ENCODE measurements at places on chromosomes 7 and 10.

GRCh38 chr7:28747404-28747803 lies 210.7 kb downstream of the TRIL start:
- DNase-seq, result no peak

DNA sequence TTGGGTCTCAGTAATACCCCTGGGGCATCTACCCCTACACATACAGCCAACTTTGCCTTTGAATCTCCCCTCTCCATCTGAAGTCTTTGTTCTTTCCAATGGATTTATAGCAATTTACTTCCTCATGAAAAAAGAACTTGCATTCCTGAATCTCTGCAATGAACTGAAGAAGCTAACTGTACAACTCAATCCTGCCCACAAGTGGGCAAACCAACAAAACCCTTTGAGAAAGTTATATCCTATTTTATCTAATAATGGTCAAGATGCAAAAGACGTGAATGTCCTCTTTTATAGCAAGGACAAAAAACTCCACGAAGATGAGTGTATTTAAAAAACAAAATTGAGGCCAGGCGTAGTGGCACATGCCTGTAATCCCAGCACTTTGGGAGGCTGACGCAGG lies 991.3 kb downstream of the LRMDA start:
- DNase-seq, result no peak

- no peak for DNase-seq
Measured at GRCh38 chr7:138852469-138852868, 54.5 kb upstream of the ATP6V0A4 start.

DNA sequence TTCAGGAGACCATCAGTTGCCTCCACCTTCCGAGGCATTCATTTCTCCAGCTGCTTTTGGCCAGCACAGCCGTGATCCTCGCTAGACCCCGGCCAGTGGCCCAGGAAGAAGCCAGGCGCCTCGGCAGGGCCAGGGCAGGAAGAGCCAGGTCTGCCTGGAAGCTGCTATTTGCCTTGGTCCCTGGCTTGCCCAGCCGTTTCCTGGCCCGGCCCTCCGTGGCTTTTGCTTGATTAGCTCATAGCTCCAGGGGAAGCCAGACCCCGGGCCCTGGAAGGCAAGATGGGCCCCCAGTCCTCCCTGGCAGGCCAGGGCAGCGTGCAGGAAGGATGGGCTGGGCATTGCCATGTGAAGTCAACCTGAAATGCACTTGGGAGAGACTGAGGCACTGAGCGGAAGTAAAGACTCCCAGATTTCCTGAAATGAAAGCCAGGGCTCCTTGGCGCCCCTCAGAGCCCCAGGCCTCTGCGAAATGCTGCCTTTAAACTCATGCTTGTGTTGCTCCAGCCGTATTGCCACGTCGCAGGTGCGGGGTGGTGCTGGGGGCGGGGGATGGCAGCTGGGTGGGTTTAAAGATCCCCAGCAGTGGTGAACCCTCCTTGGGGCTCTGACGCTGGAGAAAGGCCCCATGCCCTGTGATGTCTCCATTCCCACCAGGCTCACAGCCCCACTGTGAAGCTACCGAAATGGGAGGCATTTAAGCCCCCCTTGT lies 160.6 kb downstream of the GRK5 start:
- no peak for DNase-seq

GRCh38 chr10:83937826-83938225 lies 201.5 kb upstream of the GHITM start:
- DNase-seq, result no peak

DNA sequence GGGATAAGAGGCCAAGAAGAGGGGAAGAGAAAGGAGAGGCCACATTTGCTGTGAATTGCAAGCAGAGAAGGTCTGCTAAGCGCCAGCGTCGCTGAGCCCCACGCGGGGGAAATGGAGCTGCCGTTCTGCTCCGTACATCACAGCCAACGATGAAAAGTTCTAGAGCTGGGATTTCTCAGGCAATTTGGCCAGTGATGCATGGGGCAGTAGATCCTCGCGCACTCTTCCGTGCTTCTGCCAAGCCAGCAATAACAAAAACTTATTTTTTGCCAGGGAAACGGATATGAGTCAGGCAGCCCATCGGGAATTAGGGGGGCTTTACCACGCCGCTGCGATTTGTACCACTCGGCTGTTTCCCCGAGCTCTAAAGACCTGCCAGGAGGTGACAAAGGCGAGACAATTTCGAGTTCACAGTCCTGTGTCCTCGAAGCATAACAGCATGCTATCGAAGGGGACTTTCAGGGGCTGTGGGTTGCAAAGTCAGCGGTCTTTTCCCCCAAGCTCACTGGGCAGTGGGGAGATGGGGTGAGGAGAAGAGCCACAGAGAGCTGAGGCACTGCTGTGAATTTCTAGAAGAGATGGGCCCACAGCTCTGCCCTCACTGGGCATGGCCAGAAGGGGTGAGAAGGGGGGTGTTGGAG lies 30.0 kb upstream of the SLF2 start:
- no peak for DNase-seq

DNA sequence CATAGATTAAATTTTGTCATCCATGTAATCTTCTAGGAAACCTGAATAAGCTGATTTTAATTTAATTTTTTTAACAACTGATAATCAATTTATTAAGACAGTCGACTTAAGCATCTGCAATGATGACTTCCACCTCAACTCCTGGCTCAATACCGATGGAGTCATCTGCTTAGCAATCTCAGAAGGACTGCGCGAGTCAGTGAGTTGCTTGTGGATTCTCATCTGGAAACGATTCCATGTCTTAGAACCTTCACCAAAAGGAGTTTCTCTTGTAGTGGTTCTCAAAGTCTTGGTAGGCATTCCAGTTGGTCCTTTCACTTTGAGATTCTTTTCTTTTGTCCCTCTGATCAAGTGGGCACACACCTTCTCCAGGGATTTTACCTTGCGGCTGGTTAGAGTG lies 85.5 kb downstream of the XRCC2 start:
- DNase-seq, result no peak

GRCh38 chr7:24907311-24907886 lies 72.6 kb downstream of the OSBPL3 start:
- no peak for DNase-seq

DNA sequence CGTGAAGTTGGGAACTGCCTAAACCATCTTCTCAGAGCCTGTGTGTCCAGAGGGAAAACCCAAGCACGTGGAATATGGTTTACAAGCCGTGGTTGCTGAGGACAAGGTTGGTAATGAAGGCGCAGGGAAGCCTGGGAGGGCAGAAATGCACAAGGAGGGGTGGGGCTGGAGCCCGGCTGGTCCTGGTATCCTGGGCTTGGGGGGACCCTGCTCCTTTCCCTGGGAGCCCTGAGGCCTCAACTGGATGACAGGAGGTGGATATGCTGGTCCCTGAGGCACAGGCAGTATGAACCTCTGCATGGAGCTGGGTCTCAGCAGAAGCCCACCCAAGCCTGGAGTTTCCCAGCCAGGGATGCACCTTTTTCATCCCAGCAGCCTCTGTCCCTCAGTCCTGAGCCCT lies 80.3 kb upstream of the RET start:
- no peak for DNase-seq

- DNase-seq, result no peak
Measured at GRCh38 chr10:176677-177076, 41.4 kb downstream of the ZMYND11 start.

DNA sequence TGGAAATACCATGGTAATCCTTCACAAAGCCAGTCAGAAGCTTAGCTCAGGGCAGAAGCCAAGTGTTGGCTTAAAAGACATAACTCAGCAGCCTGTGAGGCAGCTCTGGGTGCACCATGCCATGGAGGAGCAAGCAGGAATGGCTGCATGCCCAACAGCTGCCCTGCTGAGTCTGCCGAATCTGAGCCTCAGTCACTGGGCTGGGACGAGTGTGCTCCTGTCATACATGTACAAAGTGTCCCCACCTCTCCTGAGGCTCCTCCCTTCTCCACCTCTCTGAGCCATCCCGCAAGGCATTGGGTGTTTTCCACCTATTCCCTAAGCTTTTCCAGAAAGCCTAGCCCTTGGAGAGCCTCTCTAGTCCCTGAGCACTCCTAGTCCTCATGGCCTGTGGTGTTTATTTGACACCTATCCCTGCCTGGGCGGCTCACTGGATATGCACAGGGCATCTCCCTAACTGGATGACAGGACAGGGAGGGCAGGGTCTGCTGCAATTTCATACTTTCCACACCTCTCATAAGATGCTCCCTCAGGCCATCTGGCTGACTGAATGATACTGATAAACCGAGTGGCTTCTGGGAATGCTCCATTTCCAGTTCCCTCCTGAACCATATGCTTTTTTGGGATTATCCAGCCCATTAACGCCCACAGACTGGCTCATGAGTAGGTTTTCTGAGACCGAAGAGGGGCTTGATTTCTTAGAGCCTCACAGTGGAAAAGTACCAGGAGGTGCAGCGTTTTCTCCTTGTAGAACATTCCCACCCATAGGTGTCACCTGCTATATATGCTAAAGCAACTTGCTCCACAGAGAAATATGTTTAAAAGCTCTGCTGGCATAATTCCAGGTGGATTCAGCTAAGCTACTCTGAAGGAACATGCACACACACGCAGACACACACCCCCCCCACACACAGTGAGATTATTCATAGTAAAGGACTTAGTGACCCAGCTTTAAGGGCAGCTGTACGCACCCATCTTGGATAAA lies 199.3 kb downstream of the SNX10 start:
- no peak for DNase-seq

DNA sequence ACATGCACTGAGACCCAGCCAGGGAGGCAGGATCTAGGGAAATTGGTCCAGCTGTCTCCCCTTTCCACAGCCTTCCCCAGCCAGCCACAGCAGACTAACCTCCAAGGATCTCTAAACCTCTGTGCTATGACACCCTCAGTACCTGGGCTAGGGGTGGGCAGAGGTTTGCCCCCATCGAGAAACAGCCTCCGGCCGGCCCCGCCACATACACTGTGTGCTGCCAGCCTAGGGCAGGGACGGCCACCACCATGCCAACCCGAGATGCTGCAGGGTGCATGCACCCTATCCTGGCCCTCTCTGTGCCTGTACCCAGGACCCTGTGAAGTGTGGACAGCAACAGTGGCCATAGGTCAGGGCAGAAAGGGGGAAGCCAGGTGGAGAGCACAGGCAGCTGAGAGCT lies 58.1 kb downstream of the PARP12 start:
- DNase-seq, result no peak

GRCh38 chr10:92562424-92562823 lies 11.5 kb downstream of the IDE start:
- no peak for DNase-seq

DNA sequence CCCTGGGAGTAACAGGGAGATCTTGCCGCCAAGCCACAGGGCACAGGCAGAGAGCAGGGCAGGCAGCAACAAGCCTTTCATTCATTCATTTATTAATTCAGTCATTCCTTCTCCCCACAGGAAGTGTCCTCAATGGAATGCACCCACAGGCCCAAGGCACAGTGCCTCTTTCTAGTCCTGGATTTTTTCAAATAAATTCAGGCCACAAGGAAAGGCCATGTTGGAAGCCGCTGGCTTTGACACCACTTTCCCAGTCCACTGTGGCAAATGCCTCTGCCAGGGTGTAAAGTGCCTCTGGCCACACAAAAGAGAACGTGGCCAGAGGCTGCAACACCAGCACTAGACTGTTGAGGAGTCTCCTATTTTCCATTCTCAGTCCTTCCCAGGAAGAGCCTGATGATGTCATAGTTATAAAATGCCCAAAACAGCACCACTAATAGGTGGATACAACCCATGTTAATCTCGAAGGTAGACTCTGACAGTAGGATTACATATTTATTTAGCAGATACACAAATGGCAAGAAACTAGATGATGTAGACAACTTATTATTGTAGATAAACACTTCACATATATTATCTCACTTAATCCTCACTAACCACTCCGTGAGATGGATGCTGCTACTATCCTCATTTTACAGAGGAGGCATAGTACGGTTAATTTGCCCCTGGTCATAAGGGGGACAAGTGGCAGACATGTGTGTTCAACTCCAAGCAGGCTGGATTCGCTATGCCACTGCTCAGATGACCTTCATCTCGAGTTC lies 5.5 kb downstream of the JAZF1 start:
- no peak for DNase-seq

DNA sequence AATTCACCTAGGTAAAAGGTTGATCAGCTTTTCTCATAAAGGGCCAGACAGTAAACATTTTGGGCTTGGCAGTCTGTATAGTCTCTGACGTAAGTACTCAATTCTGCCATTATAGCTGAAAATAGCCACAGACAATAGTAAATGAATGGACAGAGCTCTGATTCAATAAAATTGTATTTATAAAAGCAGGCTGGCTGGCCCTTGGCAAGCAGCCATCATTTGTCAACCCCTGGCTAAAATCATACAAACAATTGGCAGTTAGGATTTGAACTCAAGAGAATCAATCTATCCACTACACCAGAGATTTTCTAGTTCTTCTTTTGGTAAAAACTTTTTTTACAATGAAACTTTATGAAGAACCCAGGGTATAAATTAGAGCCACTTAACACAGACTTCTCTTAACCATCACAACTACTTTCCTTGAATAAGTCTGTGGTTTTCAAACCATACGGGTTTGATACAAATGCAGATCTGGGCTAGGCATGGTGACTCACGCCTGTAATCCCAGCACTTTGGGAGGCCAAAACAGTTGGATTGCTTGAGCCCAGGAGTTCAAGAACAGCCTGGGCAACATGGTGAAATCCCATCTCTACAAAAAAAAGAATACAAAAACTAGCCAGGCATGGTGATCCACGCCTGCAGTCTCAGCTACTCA lies 124.5 kb downstream of the SLC16A9 start:
- DNase-seq, result no peak

Data from KG1 (cell line).